ENCODE measurements at places on chromosomes 2 and 18.

- no peak for DNase-seq
These were observed 3.1 kb downstream of the RPRD1A start for GRCh38 chr18:36064027-36064808.

DNA sequence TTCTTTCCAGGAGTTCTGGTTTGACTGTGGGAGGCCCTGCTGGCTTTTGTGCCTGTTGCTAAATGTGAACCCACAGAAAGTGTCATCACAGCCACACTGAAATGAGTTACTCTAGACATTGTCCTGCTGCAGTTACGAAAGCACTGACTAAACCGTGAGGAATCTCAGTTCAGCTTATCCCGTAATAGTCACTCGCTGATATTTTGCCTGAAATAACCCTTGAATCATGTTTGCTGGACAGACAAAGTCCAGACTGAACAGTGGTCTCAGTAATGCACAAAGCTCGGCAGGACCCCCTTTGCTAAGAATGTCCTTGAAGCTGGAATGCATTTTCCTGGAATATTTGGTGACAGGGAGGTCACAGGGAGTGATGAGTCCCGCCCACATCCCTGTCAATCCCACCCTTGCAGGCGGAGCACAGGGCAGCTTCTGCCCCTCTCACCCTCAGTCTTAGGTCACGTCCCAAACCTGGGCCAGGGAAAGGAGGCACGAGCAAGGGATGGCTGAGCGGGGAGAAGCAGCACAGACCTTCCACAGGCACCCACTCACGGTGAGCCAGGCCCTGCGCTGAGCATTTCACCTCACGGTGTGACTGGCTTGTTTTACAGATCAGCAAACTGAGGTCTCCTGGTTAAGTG is 53.4 kb downstream of the ADI1 start:
- no peak for DNase-seq

- no peak for DNase-seq
These were observed 79.0 kb upstream of the NOSTRIN start for GRCh38 chr2:168723275-168723899.

DNA sequence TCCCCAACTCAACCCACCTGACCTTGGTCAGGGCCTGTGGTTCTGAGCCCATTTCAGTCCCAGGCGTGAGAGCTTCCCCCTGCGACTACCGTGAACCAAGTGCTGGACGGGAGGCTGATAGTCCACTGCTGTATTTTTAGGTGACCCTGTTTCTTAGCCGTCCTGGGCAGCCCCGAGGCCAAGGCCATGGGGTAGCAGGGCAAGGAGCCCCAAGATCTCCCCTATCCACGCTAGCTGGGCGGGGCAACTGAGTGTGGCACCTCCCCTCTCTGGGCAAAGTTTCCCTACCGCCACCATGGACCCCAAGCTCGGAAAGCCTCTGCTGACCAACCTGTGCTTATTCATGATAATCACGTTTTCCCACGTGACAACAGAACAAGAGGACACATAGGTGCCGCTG is 583 bp upstream of the KLHL30 start:
- DNase-seq, result no peak

- DNase-seq, result no peak
These were observed 152.2 kb downstream of the INHBB start for GRCh38 chr2:120498121-120498520.
